ENCODE measurements at places on chromosomes 4 and X.

GRCh38 chr4:26029568-26030131, 115.6 kb downstream of the SMIM20 start:
- no peak for DNase-seq

- no peak for DNase-seq
Observed at GRCh38 chr4:118077767-118078105, 43.5 kb downstream of the NDST3 start.

- DNase-seq = no peak
Observed at GRCh38 chrX:56757327-56757726, 28.3 kb downstream of the NBDY start.

DNA sequence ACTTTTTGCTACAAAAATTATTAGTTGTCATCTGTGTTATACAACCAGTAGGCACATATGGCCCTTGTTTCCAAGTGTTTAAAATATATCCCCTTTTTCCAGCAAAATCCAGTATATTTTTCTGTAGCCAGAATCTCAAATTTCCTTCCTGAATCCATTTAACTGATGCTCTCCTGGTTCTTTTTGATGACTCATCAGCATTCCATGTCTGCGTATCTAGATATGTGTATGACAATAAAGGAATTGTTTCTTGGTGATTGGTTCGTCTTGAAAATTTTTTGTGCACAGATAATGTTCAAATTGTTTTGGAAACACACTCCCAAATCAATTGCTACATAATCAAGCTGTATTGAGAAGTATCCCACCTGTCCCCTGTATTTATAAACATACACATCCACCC, 98.3 kb downstream of the ITM2A start:
- no peak for DNase-seq

GRCh38 chr4:93841803-93842345, 13.3 kb downstream of the ATOH1 start:
- DNase-seq = no peak

DNA sequence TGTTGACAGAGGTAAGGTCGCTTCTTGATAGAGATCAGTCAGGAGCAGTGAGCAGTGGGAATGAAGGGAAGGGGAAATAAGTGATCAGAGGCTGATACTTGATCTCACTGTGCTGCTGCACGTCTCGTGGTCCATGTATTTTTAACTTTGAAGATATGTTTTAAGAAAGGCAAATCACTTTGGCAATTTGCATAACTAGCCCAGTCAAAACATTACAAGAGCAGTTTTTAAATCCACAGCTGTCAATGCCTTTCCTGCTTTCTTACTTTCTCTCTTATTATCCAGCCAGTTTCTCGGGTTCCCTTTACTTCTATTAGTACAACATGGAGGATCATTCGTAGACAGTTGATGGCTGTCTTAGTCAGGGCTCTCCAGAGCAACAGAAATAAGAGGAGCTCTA, 472.8 kb downstream of the TMA16 start:
- DNase-seq = no peak
